Endodermal cell (in vitro differentiated cells): ENCODE measurements at places on chromosomes 7 and 10. TPM values are rescaled to one million over a fixed set of nuclear protein-coding genes. Genes with fewer than 3 reads are reported as not detected.

DNA sequence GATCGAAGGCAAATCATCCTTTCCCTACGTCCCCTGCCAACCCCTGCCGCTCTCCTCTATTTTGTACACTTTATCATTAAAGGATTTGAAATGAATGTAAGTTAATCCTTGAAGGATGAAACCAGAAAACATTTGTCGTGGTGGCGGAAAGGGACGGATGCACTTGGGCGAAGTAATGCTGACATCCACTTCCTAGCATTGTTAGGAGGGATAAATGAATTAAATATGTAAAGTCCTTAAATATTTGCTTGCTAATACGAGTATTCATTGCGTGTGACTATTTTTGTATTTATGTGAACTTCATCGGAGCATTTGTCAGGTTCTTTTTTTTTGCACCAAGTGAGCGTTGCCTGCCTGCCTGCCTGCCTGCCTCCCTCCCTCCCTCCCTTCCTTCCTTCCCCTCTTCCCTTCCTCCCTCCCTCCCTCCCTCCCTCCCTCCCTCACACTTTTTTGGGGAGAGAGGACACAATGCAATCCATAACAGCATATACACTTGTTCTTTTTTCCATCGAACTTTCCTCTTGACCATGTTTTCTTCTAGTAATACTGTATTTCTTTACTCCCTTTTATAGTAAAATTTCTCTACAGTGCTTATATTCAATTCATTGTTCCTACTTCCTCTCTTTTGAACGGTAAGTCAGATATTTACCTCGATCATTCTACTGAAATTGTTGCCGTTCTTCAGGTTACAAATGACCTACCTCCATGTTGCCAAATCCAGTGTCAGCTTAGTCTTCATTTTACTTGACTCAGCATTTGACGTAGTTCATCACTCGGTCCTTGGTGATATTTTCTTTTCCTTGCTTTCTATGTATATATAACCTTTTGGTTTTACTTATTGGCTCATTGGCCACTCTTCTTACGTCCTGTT is 831 bp downstream of the CCDC7 start:
- H3K27me3 ChIP-seq: peaks cover 12% of the 10 kb centered on the region
- no peak for DNase-seq
- H3K36me3 ChIP-seq: no peaks in the 10 kb centered on the region
- peak overlapping the region; percentile 93 for H3K4me3 ChIP-seq
- no peaks in the 10 kb centered on the region for H3K4me1 ChIP-seq

DNA sequence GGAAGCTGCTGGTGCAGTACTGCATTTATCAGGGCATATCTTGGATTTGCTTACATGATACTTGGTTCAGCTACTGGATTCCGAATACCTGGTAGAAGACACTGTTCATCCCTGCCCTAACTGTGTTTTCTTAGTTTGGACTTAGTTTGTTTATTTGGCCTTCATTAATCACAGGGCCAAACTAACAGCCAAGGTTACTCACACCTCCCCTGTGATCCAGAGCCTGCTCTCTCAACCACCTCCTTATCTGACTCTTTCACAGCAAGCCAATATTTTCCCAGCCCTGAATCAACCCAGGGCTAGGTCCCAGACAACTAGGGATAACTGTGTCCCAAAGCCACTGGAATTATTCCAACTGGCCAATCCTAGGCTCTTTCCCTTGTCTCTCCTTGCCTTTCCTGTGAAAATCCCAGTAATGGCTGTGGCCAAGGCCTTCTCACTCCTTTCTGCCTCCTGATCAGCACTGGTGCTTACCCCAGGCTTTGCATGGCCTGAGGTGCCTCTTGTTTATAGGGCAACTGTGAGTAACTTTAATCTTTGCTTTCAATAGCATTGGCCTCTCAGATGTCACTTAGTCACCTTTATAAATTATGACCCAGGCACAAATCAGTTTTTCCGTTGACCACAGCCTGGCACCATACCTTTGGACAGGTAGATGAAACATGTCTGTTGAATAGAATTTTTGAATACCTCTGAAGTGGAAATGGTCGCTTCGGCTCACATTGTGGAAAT is 9.3 kb upstream of the JCAD start:
- peaks cover 10% of the 10 kb centered on the region for H3K4me1 ChIP-seq
- H3K27ac ChIP-seq: no peak overlapping the region
- H3K4me3 ChIP-seq: no peak overlapping the region
- no peaks in the 10 kb centered on the region for H3K36me3 ChIP-seq
- peaks cover 16% of the 10 kb centered on the region for H3K27me3 ChIP-seq

- DNase-seq: no peak
- H3K4me1 ChIP-seq: no peaks in the 10 kb centered on the region
- H3K36me3 ChIP-seq: no peaks in the 10 kb centered on the region
- no peak overlapping the region for H3K27ac ChIP-seq
- no peak overlapping the region for H3K4me3 ChIP-seq
Measured at GRCh38 chr10:84348447-84348846, 20.1 kb downstream of the CCSER2 start.

DNA sequence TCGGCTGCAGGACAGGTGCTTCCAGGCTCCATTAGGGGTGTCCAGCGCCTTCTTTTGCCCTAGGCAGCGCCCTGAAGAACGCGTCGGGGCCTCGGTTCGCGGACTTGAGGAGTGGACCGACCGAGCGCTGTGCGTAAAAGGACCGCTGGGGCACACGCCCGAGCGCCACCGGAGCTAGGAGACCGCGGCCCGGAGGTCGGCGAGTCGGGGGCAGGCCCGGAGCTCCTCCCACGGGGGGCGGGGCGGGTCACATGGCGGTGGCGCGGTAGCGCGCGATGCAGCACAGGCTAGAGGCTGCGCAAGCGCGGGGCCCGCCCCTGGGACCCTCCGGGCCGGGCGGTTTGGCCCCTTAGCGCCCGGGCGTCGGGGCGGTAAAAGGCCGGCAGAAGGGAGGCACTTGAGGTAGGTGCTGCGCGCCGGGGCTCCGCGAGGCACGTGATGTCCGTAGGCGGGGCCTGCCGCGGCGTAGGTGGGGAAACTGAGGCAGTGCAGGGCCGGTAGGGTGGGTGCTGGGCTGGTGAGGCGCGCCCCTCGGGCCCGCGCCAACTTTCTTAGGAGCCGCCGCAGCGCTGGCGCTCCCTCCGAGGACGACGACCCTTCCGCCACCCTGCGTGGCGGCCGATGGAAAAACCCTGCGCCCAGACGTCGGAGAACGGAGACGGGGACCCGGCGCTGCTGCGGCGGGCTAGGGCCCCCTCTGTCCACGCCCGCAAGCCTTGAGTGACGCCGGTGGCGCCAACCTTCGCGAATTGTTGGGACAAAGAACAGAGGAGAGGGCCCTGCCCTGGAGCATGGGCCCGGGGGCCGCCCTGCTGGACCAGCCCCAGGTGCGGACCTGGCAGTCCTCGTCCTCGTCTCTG is at the start of gene PRXL2A:
TSS of gene PRXL2A (plus strand) at position 310 of the 860 bp plus-strand sequence. CDS start 11,917 bp downstream, outside the sequence.
- H3K4me3 ChIP-seq: peak within 1 kb of the TSS; percentile 94
- peaks cover 9% of the 10 kb centered on the region for H3K4me1 ChIP-seq
- peak within 1 kb of the TSS; percentile 67 for H3K27ac ChIP-seq

- H3K27ac ChIP-seq: no peak overlapping the region
- no peaks in the 10 kb centered on the region for H3K36me3 ChIP-seq
- H3K27me3 ChIP-seq: no peaks in the 10 kb centered on the region
- no peak overlapping the region for H3K4me3 ChIP-seq
- no peak for DNase-seq
- H3K4me1 ChIP-seq: no peaks in the 10 kb centered on the region
Measured at GRCh38 chr10:50426485-50426884, 175.2 kb upstream of the ASAH2 start.

GRID2IP gene
- 4.5 to 4.9 TPM (median 4.9 TPM) in 3 replicates for total RNA-seq

DNA sequence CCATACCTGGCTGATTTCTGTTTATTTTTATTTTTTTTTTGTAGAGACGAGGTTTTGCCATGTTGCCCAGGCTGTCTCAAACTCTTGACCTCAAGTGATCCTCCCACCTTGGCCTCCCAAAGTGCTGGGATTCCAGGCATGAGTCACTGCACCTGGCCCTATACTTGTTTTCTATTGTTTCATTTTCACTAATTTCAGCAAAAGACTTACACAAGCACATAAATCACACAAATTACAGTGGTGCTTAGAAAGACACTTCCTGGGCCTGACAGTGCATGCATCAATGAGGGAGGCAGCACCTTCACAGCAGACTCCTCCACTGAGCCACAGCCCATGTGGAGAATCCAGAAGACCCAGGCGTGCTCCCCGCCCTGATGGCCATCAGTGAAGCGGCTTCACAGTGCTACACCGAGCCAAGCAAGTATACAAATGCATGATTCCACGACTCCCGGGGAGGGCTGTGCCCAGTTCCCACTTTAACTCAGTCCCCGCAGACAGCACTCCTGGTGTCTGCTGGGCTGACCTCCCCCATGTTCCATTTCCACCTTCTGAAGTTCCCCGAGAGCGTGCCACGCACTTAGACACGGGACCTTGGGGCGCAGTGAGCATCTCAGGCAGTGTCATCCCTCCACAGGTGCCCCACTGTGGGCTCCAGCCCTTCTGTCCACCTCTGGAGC is 20.6 kb downstream of the PITRM1 start:
- H3K27ac ChIP-seq: no peak overlapping the region
- DNase-seq: no peak
- no peaks in the 10 kb centered on the region for H3K4me1 ChIP-seq
- no peak overlapping the region for H3K4me3 ChIP-seq
- peaks cover 76% of the 10 kb centered on the region for H3K36me3 ChIP-seq

DNA sequence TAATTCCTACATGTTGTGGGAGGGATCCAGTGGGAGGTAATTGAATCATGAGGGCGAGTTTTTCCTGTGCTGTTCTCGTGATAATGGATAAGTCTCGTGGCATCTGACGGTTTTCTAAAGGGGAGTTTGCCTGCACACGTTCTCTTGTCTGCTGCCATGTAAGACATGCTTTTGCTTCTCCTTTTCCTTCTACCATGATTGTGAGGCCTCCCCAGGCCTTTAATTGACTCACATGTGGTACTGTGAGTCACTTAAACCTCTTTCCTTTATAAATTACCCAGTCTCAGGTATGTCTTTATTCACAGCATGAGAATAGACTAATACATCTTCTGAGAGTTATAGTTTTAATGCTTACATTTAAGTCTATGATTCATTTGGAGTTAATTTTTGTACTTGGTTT is 22.6 kb upstream of the CPN1 start:
- DNase-seq: no peak
- H3K4me1 ChIP-seq: no peaks in the 10 kb centered on the region
- H3K36me3 ChIP-seq: no peaks in the 10 kb centered on the region
- H3K27me3 ChIP-seq: no peaks in the 10 kb centered on the region
- no peak overlapping the region for H3K4me3 ChIP-seq

- DNase-seq: no peak
- no peaks in the 10 kb centered on the region for H3K4me1 ChIP-seq
- no peak overlapping the region for H3K27ac ChIP-seq
Measured at GRCh38 chr10:125399289-125399688, 238.9 kb upstream of the CTBP2 start.

- no peaks in the 10 kb centered on the region for H3K27me3 ChIP-seq
- DNase-seq: no peak
- no peak overlapping the region for H3K4me3 ChIP-seq
- H3K4me1 ChIP-seq: no peaks in the 10 kb centered on the region
- H3K36me3 ChIP-seq: no peaks in the 10 kb centered on the region
- H3K27ac ChIP-seq: no peak overlapping the region
Measured at GRCh38 chr7:111006691-111007090, 84.2 kb upstream of the LRRN3 start.

DNA sequence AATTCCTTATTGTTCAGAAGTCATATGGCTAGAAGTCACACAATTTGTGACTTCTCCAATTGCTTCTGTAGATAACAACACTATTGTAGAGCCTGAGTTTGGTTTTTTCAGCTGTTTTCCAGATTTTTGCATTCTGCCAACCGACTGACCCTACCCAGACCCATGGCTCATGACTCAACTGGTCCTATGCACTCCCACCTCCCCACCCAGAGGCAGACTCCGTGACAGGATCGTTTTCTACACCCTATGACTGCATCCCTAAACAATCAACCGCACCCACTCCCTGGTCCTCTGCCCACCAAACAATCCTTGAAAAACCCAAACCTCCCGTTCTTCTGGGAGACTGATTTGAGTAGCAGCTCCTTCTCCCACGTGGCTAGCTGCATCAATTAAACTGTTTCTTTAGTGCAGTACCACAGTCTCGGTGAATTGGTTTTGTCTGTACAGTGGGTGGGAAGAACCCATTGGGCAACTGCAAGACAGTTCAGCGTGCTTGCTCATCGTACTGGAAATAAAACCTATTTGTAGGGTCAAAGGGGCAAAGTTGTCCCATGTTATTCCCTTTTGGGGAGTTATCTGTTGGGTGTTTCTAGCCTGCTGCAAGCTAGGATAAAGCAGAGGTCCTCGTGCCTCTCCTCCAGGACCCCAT is 150.3 kb upstream of the FAM20C start:
- peak; percentile 24 for DNase-seq
- no peaks in the 10 kb centered on the region for H3K36me3 ChIP-seq
- no peak overlapping the region for H3K27ac ChIP-seq
- no peak overlapping the region for H3K4me3 ChIP-seq

- H3K27ac ChIP-seq: no peak overlapping the region
- peak; percentile 48 for DNase-seq
- no peak overlapping the region for H3K4me3 ChIP-seq
- H3K4me1 ChIP-seq: no peaks in the 10 kb centered on the region
- H3K27me3 ChIP-seq: peaks cover 71% of the 10 kb centered on the region
Measured at GRCh38 chr7:94249631-94250030, 145.1 kb upstream of the COL1A2 start.

ARHGAP19 gene
- 24.2 and 26.8 TPM in 2 replicates for total RNA-seq

DNA sequence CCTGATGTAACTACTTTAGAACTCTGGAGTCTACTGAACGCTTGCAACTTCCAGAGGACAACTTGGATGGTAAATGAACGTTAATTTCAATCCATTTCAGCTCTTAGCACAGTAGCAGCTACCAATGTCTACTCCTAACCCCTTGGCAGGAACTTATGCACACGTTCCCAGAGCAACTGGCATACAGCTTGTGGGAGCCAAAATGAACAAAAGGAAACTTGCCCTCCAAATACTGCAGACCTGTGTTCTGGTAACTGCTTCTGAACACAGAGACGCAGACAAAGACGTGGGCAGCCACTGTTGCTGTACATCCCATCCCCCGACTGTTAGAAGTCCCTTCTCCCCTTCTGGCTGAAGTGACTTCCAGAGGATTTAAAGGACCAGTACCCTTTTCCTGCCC is 61.3 kb downstream of the XPNPEP1 start:
- no peak overlapping the region for H3K27ac ChIP-seq
- peak; percentile 37 for DNase-seq

GRCh38 chr10:103747193-103747865 is 108.0 kb downstream of the SH3PXD2A start:
- DNase-seq: no peak
- H3K27ac ChIP-seq: no peak overlapping the region
- H3K27me3 ChIP-seq: no peaks in the 10 kb centered on the region

FGL2 gene
- total RNA-seq: not detected in 3 replicates
